ENCODE measurements at places on chromosomes 2 and 18.

DNA sequence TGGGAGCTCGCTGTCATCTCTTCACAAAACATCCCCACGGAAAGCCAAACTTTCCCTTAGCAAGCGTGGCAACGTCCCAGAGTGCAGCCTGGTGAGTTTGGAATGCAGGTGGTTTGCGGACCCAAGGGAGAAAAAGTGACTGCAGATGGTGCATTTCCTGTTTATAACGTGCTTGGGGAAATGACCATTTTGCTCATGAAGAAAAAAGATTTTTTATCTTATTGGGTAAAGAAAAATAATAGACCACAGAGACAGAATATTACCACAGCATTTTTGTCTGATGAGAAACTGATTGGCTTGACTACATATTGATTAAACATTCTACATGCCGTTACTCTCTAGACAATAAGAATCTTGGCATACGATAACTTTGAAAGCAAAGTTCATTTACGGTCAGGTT is 136.5 kb downstream of the COPS8 start:
- H3K4me1 ChIP-seq = peaks cover 4% of the 10 kb centered on the region
- no peak overlapping the region for H3K27ac ChIP-seq
- DNase-seq = no peak
- H3K27me3 ChIP-seq = no peaks in the 10 kb centered on the region
- H3K36me3 ChIP-seq = no peaks in the 10 kb centered on the region
- H3K4me3 ChIP-seq = no peak overlapping the region

- H3K27ac ChIP-seq = no peak overlapping the region
- H3K4me1 ChIP-seq = no peaks in the 10 kb centered on the region
Measured at GRCh38 chr18:29588446-29589100, 1411.6 kb upstream of the CDH2 start.

DNA sequence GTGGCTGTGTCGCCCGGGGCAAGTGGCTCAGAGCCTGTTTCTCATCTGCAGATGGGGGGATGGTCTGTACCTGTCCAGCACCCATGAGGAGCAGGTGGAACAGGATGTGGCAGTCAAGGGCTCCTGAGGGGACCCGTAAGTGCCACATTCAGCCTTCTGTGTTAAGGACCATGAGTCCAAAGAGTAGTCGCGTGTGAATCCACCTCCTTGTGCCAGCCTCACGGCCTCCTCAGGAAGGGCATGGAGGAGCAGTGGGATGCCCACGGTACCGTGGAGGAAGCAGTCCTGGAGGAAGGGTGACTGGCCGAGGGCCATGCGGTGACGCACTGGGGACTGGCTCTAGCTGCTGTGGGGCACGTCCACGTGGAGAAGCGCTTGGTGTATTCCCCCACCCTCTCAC is 61.1 kb downstream of the ODC1 start:
- no peak overlapping the region for H3K27ac ChIP-seq
- no peak overlapping the region for H3K4me3 ChIP-seq
- no peaks in the 10 kb centered on the region for H3K27me3 ChIP-seq
- H3K4me1 ChIP-seq = peaks cover 5% of the 10 kb centered on the region

GRCh38 chr2:157487747-157488146 is 43.9 kb upstream of the CYTIP start:
- H3K4me3 ChIP-seq = no peak overlapping the region
- no peak for DNase-seq
- H3K36me3 ChIP-seq = no peaks in the 10 kb centered on the region

- H3K36me3 ChIP-seq = no peaks in the 10 kb centered on the region
- H3K27ac ChIP-seq = no peak overlapping the region
- no peak overlapping the region for H3K4me3 ChIP-seq
- H3K27me3 ChIP-seq = no peaks in the 10 kb centered on the region
Measured at GRCh38 chr18:48313792-48314191, 95.4 kb downstream of the ZBTB7C start.

DNA sequence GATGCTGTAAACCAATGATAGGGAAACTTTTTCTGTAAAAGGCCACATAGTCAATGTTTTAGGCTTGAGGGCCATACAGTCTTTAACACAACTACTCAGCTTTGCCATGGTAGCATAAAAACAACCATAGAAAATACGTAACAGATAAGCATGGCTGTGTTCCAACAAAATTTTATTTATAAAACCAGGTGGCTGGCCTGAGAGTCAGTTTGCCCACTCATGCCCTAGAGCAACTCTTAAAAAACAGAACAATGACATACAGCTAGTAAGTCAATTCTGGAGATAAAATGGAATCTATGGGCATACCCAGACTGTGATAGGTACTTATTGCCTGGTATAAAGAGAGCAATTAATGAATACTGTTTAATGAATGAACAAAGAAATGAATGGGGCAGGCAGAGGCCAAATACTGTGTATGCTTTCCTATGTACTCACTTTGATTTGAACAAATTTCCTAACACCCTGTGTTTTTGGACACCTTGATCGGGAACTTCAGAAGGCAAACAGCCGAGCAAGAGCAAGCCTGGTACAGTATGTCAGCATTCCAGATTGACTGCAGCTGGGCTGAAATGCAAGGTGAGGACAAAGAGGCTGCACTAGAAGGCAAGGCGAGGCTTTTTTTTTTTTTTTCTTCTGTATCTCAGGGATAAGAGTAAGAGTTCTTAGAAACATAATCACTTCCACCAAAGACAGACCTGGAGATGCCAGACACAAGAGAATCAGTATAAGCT is 315.3 kb downstream of the CLIP4 start:
- H3K36me3 ChIP-seq = no peaks in the 10 kb centered on the region
- H3K4me1 ChIP-seq = no peaks in the 10 kb centered on the region
- no peak overlapping the region for H3K4me3 ChIP-seq
- H3K27ac ChIP-seq = no peak overlapping the region
